ENCODE measurements at places on chromosomes 7 and 10.

- DNase-seq: no peak
Measured at GRCh38 chr7:116554911-116555310, 30.1 kb downstream of the CAV1 start.

GRCh38 chr10:48462482-48463020 is 142.3 kb downstream of the ARHGAP22 start:
- DNase-seq: no peak

DNA sequence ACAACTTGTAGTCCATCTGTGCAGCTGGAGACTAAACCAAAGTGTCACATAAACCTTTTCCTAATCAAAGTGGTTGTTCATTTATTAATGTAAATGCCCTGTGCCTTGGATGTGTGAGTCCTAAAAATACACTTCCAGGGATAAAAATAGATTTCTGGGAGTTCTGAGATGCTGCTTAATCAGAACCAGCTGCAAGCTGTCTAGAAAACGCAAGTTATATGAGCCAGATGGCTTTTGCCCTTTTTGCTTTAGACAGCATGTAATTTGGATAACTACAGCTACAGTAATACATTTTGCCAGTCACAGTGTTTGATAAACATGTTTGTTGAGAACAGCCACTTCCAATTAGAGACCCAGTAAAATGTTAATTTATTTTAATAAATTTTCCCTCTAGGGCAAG is 185.1 kb upstream of the PRPS1L1 start:
- DNase-seq: peak; percentile 38

- peak; percentile 49 for DNase-seq
Measured at GRCh38 chr7:27784399-27785053, 44.6 kb downstream of the TAX1BP1 start.

DNA sequence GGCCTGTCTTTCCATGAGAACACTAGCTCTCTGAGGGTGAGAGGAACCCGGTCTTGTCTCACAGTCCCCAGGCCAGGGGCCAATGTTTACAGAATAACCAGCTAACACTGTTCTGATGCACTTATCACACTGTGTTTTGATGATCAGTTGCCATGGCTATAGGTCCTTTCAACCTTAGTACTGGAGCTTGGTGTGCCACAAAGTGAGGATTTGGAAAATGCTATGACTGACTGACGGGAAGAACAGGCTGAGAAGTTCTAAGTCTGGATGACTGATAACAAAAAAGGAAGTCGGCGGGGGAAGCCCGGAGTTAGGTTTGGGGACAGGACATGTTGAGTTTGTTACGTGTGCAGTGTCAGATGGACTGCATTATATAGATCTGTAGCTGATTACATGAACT is 141.8 kb downstream of the CTTNBP2 start:
- DNase-seq: no peak

- no peak for DNase-seq
Measured at GRCh38 chr7:40595129-40595528, 460.3 kb downstream of the SUGCT start.

GRCh38 chr7:96285579-96285978 is 36.3 kb downstream of the SLC25A13 start:
- DNase-seq: no peak

DNA sequence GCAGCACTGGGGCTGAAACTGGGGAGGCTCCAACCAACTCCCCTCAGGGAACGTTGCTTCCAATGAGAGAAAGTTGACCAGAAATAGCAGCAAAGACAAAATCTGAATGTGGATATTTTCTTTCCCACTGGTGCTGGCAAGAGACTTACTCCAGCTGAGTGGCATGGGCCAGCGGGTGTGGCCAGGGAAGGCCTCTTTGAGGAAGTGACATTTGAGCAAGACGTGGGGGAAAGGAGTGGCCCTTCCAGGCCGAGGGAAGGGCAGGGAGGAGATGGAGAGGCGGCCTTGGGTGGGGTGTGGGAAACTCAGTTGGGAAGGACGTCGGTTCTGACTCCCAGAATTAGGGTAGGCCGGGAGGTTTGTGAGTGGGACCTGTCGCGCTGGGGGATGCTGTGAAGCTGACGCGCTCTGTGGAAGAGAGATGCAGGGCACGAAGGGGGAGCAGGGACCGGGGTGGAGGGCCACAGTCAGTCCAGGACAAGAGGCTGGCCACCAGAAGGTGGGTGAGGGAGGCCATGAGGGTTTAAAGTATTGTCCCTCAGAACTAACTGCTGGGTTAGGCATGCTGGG is 96.7 kb upstream of the IKZF1 start:
- no peak for DNase-seq

- DNase-seq: no peak
Measured at GRCh38 chr7:118285358-118285757, 60.9 kb downstream of the ANKRD7 start.

- no peak for DNase-seq
Measured at GRCh38 chr10:4687397-4687796, 138.6 kb upstream of the AKR1E2 start.

- no peak for DNase-seq
Measured at GRCh38 chr10:113057948-113058522, 108.0 kb downstream of the TCF7L2 start.

- no peak for DNase-seq
Measured at GRCh38 chr7:27185013-27185853, at the start of gene HOXA11. HOXA11 (minus strand) TSS chr7:27185232; CDS start chr7:27185144, 88 bp downstream.

DNA sequence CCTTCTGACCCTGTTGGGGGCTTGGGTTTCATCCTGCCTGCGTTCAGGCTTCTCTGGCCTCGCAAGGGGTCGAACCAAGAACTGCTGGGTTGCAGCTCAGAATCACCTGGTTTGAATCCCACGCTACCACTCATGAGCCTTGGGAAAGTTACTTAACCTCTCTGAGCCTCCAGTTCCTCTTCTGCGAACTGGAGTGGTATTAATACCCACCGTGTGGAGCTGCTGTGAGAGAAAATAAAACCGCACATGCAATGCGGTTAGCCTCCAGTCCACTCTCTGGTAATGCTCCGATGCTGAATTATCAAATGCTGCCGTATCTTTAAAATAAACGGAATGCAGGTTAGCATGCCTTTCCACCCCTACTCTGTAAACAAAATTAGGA is 171.9 kb downstream of the ARHGAP12 start:
- DNase-seq: no peak

GRCh38 chr10:98533746-98534445 is 87.2 kb upstream of the HPS1 start:
- DNase-seq: no peak

GRCh38 chr7:142626420-142627035 is 122.7 kb upstream of the PRSS1 start:
- DNase-seq: no peak

DNA sequence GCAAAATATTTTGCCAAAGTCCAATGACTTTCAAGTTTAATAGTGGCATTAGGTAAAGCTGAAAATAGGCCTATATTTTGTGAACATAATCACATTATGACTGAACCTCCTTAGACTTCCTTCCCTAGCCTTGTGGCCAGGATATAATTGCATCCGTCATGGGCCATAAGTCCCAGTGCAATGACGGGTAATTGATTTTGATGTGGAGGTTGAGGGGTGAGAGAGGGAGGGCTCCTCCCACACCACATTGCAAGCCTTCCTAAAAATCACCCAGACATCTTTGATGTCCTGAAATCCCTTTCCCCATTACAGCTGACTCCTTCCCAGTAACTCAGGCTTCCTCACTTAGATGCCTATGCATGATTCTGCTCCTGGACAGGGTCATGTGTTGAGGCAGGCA is 25.6 kb downstream of the TAS2R41 start:
- no peak for DNase-seq

DNA sequence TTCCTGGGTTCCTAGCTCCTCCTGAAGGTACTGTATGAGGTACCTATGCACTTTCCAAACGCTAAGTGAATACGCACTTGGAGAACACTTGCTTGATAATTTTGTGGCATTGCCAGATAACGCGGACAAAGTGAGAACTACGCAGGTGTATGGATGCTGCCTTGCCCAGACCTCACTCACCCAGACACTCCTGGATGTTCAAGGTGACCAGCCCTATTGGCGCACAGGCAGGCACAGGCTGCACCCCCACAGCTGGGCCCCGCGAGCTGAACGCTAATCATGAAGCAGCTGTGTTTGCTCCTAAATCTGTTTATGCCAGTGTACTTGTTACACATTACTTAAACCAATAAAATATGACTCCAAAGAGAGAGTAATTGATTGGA is 27.3 kb downstream of the DIP2C start:
- no peak for DNase-seq

DNA sequence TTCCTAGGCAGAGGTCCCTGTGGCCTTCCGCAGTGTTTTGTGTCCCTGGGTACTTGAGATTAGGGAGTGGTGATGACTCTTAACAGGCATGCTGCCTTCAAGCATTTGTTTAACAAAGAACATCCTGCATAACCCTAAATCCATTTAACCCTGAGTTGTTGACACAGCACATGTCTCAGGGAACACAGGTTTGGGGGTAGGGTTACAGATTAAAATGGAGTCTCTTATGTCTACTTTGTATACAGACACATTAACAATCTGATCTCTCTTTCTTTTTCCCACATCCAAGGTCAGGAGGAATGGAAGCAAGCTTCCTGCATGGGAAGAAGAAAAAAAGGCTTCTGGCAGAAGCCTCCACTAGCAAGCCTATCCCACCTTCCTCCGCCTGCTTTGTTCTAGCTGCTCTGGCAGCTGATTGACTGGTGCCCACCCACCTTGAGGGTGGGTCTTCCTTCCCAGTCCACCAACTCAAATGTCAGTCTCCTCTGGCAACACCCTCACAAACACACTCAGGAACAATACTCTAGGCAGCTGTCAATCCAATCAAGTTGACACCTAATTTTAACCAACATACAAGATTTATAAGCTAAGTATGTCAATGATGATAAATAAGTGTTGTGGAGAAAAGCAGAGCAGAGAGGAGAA is 176.5 kb upstream of the CCZ1B start:
- DNase-seq: no peak

DNA sequence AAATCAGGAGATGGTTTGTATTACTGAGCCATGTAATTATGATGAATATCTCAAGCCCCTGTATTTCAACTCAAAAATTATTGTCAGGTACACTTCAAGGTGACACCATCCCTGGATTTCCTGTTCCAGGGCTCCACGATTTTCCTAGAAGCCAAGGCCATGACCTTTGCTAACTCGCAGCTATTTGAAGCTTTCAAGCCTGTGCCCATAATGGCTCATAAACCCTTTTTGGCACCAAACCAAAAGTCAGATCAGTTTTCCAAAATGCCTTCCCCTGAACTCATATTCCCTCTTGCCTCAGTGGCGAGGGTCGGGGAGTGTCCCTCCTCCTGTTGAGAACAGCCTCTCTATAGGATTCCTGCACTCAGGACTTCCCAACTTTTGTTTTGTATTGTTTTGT is 70.8 kb downstream of the HIP1 start:
- no peak for DNase-seq

DNA sequence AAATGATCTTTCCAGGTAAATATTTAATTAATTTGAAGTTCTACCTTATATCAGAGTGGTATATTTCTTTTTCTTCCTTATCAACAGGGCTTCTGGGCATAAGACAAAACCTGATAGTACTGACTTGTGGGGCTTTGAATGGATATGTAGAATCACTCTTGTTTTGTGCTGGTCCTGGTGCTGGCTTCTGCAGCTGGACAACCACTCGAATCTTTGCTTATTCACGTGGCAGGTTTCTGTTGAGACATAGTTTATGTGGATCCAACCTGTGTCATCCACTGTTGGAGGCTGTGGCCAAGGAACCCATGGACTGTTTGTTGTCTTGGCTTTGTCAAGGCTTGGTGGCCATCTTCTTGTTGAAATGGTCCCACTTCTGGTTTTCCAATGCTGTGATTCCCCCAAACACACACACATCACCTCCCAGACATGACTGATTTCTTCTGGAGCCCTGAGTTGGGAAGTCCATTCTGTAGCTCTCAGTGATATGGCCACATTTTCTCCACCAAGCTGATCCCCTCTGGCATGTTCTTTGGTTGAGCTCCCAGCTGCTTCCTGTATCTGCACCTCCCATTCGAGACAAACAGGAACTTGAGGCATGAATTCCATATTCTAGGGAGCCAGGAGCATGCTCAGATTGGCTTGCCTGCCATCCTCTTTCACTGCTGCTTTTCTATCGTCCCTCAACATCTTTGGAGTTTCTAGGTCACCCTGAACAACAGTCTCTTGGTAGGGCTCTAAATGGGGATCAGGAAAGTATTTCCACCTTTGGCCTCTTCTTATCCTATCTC is 19.5 kb downstream of the TAS2R41 start:
- DNase-seq: no peak

GRCh38 chr10:10871352-10871751 is 146.3 kb upstream of the CELF2 start:
- DNase-seq: no peak

GRCh38 chr7:140639366-140640053 is 1.1 kb downstream of the DENND2A start:
- DNase-seq: no peak

DNA sequence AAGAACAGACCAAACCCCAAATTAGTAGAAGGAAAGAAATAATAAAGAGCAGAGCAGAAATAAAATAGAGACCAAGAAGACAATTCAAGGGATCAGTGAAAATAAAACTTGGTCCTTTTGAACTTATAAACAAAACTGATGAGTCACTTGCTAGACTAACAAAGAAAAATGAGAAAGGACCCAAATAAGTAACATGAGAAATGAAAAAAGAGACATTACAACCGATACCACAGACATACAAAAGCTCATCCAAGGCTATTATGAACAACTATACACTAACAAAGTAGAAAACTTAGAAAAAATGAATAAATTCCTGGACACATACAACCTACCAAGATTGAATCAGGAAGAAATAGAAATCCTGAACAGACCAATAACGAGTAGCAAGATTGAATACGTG is 414.5 kb downstream of the HTR7 start:
- DNase-seq: no peak

- DNase-seq: no peak
Measured at GRCh38 chr10:106338486-106338885, 826.0 kb downstream of the SORCS1 start.

DNA sequence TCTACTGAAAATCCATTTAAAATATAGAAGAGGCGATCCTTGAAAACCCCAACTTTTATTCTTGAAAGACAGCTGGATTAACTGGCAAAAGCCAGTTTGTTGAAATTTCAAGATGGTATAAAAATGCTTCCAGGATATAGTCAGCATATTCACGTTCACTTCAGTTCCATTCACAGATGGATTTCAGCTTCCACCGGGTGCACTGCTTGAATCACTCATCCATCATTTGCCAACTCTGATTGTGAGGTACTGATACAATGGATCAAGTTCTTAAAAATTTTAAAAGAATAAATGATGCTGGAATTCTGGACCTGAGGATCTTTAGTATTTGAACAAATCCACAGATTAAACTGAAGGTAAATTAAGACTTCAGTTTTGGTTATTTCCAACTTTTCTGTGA is 2.4 kb downstream of the PURB start:
- DNase-seq: no peak

DNA sequence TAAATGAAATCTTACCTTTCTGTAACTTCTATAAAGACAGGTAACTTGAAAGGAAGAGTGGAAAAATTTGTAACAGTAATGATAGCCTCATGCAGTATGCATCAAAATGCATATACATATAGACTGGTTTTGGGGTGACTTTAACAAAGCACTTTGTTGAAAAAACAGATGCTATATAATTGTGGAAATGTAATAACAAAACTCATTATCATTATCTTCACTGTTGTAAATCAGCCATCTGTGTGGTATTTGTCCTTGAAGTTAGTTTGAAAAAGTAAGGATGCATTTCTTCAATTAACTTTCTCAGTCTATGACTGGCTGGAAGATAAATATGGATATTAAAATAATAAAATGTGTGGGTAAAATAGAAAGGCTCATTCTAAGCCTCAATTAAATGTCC is 6.1 kb upstream of the DGKB start:
- DNase-seq: no peak

All from amniotic stem cell (primary cell).